Right cardiac atrium (tissue), 5 donors: ENCODE measurements at places on chromosomes 7 and 10.

DNA sequence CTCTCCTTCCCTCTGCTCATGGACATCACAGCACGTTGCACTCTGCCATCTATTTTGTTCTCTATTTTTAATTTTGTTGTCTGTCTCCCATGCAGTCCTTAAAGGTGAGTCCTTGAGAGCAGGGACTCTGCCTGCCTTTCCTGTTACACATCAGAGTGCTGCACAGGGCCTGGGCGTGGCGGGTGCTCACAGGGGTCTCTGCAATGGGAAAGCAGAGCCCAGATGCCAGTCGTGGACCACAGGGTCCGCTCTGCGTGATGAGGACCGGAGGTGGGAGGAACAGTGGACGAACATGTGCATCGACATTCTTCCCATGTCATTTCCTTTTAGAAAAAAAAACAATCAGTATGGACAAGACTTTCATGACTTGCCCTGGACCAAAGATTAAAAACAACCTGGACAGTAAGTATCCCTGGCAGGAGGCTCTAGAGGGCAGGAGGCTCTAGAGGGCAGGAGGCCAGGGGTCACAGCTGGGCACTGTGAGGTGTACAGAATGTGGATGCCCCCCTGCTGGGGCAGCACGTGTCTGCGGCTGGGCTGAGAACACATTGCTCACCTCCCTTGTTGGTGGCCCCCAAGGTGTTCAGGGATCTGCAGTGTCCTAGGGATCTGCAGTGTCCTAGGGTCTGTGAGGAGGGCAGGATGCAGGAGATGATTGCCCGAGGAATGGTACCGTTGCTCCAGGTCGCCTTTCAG is 29.6 kb upstream of the ZNF488 start:
- no peak for DNase-seq

GRCh38 chr7:46174196-46174580 is 253.1 kb upstream of the IGFBP3 start:
- DNase-seq, result no peak

DNA sequence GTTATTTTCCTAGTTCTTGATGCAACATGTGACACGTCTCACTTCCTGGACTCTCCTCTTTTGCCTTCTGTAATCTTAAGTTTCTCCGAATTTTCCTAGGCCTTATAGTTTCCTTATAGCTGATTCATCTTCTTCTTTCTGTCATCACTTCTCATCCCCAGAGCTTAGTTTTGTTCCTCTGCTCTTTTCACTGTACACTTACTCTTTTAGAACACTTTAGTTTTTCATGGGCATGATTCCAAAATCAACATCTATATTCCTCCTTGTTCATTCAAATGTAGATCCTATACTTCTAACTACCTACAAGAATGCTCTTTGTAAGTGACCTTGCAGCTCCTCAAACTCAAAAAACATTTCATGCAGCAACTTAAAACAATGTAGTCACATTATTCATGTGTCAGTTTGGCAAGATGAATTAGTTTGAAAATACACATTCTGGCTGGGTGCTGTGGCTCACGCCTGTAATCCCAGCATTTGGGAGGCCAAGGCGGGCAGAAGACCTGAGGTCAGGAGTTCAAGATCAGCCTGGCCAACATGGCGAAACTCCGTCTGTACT is 13.1 kb upstream of the SLC26A3 start:
- no peak for DNase-seq

- no peak for DNase-seq
Measured at GRCh38 chr10:43852149-43852548, 203.5 kb upstream of the ZNF32 start.

- DNase-seq, result no peak
Measured at GRCh38 chr10:101720606-101721230, 25.7 kb upstream of the FBXW4 start.
